NCI-H524 (cell line): ENCODE measurements at places on chromosomes 3 and 15.
A peak's percentile ranks its signal among the peaks of the same experiment; 100 is the strongest.

DNA sequence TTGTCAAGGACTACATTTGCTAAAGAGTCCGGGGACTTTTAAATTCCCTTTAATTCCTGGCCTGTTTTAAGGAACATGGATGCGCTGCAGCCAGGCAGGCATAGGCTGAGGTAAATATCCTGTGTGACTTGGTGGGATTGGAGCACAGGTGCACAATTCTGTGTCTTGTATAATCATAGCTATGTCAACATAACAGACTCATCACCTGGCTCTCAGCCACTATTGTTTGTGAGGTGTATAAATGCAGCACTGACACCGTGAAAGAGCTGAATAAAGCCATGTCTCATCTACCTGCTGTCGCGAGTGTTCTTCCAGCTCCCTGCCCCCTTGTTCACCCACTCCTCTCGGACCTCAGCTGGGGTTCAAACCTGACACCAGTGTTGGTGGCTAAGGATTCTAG is 109.7 kb downstream of the MFSD1 start:
- no peak for DNase-seq

DNA sequence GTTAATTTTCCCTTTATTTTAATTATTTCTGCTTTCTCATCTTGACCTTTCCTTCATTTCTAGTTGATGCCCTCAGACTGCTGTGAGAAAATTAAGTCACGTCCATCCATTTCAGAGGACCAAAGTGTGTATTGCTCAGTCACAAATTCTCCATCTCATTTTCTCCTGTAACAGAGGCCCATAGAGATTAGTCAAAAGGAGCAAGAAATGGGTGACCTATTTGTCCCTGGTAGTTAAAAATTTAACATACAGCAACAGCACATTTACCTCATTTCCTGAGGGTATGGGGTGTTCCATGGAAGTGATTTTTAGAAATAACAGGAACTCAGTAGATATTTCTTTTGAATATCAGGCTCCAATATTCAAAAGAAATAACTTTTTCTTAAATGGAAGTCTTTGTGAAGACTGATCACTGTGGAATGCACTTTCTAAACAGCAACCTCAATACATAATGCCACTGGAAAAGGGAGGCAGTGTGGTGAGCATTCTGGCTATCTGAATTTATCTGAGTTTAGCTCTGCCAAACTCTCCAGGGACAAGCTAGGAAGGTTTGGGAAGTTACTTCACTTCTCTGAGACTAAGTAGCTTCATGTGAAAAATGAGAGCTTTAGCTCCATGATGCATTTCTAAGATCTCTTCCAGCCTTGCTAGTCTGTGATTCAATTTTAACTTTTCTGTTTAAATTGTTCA is 808.2 kb downstream of the SQOR start:
- DNase-seq, result no peak

GRCh38 chr3:163745204-163745603 is 1333.1 kb downstream of the SI start:
- DNase-seq, result no peak

- no peak for DNase-seq
Measured at GRCh38 chr3:182755712-182756111, 37.6 kb upstream of the ATP11B start.

GRCh38 chr3:52896613-52897012 is 735 bp downstream of the STIMATE start:
- DNase-seq, result peak; percentile 1

- no peak for DNase-seq
Measured at GRCh38 chr3:114877378-114878113, 269.5 kb downstream of the ZBTB20 start.

GRCh38 chr15:59688423-59688781 is 718 bp downstream of the BNIP2 start:
- no peak for DNase-seq

GRCh38 chr15:29285386-29285785 is 15.8 kb upstream of the NSMCE3 start:
- DNase-seq, result no peak

GRCh38 chr3:120339362-120339761 is 9.8 kb downstream of the LRRC58 start:
- DNase-seq, result no peak

- DNase-seq, result no peak
Measured at GRCh38 chr3:81496407-81497104, 264.9 kb downstream of the GBE1 start.

DNA sequence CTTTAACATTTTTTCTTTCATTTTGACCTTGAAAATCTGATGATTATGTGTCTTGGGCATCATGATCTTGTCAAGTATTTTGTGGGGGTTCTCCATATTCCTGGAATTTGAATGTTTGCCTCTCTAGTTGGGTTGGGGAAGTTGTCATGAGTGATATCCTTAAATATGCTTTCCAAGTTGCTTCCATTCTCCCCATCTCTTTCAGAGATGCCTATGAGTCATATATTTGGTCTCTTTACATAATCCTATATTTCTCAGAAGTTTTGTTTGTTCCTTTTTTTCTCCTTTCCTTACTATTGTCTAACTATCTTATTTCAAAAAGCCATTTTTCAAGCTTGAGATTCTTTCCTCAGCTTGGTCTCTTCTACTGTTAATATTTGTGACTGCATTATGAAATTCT is 69.0 kb upstream of the CCDC80 start:
- no peak for DNase-seq
